ENCODE measurements at places on chromosomes 2 and 18.
A peak's percentile ranks its signal among the peaks of the same experiment; 100 is the strongest.

- DNase-seq: no peak
These were observed 16.2 kb downstream of the SAG start for GRCh38 chr2:233323851-233324250.

GRCh38 chr2:33363325-33364298 is 112.8 kb upstream of the RASGRP3 start:
- no peak for DNase-seq

DNA sequence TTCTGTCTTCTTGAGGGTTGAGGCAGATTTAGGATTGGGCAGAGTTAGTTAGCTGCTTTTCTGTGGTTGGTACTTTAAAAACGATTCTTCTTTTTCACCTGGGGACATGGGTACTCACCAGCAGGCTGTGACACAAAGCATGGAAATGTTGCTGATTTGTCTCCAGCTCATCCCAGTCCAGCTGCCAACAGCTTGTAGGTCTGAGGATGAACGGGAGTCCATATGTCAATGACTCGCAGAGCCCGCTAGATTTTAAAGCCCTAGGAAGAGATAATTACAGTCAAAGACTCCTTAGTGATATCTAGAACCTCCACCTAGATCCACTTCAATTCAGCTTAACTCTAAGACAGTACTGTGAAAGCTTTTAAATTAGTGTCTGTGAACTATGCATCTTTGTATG is 20.8 kb downstream of the DOK1 start:
- DNase-seq: no peak

- no peak for DNase-seq
These were observed 1094.7 kb upstream of the GYPC start for GRCh38 chr2:125561302-125561701.

DNA sequence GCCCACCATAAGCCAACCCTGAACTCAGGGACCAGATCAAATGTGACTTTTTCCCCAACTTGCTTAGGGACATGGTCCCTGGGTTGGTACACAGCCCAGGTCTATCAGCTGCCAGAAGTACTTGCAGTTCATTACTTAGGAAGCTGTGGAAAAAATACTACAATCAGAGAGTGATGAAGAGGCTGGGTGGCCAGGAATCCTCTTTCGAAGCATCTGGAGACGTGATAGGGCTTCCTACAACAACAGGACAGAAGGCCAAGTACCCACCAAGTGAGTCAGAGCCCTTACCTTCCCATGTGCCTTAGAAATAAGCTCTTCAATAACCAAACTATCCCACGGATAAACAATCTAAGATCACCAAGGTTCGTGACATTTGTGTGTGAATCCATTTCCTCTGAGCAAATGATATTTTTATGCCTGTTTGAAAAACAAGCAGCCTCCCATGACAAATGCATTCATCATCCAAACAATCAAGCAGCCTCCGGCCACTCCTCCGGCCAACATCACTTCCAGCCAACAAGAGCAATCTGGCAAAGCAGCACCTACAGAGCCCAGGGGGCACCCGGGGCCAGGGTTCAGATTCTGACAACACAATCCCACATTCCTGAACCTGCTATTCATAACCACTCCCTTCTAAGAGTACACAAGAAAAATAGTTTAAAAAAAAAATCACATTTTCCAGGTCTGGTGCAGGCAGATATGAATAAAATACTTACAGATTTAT is 26.4 kb downstream of the TBC1D8 start:
- DNase-seq: no peak

DNA sequence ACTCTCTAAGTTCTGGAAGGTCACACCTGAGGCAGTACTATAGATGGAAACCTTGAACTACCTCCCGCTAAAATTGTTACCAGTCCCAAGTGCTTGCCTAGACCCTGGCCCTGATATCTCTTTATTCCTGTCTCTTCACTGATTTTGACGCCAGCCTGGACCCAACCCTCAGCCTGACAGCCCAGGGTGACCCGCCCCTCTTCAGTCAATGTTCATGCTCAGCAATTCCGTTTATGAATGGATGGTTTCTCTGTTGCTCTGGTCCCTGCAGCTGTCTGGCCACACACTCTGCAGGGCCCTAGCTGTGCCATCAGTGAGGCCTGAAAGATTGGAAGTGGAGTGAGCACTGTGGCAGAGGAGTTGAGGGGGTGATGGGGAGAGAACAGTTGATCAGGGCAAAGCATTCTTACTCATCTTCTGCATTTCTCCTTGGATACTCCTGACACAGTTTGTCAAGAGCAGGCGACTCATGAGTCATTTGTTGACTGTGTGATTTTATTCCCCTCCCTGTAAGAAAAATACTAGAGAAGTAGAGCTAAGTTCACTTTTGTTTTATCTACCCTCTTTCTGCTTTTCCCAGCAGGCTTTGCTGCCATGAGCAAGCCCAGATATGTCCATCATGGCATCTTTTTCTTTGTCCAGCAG is 46.0 kb downstream of the NPAS2 start:
- no peak for DNase-seq

DNA sequence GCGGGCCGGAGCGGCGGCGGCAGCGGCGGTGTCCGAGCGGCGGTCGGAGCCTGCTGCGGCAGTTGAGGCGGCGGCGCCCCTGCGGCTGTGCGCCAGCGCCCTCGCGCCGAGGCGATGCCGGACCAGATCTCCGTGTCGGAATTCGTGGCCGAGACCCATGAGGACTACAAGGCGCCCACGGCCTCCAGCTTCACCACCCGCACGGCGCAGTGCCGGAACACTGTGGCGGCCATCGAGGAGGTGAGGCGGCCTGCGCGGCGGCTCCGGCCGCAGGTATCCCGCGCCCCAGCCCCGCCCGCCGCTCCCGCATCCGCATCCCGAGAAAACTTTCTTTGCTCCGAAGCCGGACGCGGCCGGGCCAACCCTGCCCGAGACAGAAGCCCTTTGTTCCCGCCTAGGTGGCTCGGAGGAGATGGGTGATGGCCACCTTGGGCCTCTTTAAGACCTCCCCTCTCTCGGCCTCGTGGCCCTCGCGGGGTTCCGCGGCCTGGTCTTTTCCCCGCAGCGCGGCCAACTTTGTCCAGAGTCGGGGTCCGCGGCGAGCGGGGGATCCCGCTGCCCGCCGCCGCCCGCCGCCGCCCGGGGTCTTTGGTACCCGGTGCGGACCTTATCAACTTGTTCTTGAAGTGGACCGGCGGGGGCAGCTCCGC is 504 bp downstream of the ASAP2 start:
- peak; percentile 17 for DNase-seq

DNA sequence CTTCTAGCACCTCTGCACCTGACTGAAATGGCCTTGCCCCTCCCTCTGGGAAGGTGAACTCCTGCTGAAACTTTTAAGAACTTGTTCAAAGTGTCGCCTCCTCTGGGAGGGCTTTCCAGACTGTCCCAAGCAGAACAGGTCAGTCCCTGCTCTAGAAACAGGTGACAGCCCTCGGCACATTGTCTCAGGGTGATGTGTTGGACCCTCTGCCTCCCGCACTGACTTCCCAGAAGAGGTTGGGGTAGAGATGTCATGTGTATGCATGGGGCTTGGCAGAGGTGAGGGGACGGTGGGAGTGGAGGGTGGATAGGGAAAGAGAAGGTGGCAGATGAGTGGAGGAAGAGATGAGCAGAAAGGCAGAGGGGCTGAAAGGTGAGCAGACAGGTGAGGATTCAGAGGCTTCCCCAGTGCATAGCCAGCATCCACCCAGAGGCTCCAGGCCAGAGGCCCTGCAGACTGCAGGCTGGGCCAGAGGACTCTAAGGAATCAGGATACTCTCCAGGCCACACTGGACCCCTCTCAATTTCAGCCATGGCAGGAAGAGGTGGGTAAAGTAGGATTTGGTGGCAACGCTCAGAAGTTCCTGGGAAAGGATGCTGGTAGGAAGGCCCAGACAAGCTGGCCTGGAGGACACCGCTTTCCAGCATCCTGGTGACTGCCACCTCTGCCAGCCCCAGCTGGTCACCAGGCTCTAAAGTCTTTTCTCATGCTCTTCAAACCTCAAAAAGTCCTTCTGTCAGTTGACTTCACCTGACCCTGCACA is 24.8 kb upstream of the TNS1 start:
- DNase-seq: no peak

DNA sequence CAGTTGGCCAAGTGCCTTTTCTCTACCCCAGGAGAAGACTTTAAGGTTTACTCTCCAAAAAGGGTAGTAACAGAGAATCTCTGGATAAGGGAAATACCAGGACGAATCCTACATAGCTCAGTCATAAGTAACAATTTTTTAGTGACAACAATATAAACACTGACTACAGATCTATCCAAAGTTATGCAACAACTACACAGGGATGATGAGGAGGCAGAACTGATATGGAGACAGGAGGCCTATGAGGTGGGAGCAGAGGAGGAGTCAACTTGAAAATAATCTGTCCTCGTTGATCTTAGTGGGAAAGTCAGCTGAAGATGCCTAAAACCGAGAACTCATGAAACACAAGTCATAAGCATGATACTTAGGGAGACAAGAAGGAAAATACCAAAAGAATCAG is 40.2 kb downstream of the SLC35F5 start:
- no peak for DNase-seq

- no peak for DNase-seq
These were observed 301.6 kb upstream of the GULP1 start for GRCh38 chr2:187989925-187990623.

DNA sequence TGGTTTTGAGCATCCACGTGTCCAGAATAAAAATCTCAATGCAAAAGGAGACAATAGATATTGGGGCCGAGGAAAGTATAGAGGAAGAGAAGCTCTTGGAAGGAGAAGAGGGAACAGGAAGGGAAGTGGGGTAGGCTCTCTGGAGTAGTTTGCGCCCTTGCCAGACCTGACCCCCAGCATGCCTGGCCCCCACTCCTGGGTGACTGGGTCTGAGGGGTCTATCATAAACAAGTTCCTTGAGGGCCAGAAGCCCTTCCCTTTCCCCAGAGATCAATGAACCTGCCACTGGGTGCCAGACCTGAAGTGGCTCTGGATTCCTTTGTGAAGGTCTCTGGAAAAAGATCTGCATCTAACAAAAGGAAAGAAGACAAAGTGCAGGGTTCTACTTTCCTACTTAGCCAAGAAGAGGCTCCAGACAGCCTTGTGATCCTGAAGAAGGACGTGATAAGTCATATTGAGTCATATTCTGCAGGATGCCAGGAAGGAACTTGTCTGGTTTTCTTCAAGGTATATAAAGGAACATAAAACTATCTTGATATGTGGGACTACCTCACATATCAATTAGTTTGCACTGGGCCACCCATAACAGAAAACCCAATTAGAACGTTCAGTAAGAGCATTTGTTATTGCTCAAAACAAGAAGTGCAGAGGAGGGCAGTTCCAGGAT is 18.7 kb upstream of the ATOH8 start:
- DNase-seq: no peak

GRCh38 chr2:220041447-220041846 is 414.0 kb downstream of the SLC4A3 start:
- no peak for DNase-seq

DNA sequence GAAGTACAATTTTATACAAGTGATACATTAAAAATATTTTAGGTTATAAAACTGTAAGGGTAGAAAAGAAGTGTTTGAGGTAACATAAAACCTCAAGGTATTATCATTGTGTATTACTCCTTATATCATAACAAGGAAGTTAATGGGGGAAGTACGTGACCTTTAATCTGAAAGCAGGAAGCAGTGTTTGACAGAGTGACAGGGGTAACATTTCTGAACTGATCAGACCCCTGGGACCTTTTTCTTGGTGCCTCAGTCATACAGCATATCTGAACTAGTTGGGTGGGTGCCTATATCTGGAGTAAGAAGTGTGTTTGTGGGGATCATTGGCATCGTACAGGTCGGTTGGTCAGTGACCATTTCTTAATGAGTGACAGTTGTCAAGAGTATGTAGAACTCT is 43.0 kb downstream of the MALT1 start:
- no peak for DNase-seq

GRCh38 chr2:221572821-221573429 is 821 bp upstream of the EPHA4 start:
- peak; percentile 41 for DNase-seq

DNA sequence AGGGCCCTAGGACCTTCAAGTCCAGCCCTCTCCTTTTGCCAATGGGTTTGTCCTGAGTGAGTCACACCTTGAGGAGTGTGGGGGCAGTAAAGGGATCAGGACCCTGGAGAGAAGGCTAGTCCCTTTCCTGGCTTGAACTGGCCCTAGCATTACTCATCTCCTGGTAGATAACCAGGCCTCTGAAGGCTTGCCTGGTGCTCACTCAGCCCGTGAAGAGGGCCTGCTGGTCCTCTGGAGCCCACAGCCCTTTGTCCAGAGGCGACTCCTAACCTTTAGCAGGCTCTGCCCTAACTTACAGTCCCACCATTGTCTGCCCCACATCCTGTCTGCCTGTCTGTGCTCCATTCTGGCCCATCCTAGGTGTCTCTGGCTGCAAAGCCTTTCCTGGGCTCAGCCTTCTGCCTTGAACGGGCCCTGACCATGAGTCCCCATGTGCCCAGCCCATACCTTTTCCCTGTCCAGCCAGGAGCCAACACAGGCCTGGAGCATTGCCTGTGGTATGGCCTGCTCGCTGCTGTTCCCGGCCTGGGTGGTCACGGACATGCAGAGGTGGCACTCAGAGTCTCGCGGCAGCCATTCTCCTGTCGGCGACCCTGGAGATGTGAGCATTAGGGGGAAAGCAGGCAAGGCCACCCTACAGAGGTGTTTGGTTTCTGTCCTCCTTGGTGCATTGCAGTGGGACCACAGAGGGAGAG is 5.0 kb downstream of the SFTPB start:
- no peak for DNase-seq

- no peak for DNase-seq
These were observed 19.5 kb downstream of the MYO1B start for GRCh38 chr2:191264647-191265081.

DNA sequence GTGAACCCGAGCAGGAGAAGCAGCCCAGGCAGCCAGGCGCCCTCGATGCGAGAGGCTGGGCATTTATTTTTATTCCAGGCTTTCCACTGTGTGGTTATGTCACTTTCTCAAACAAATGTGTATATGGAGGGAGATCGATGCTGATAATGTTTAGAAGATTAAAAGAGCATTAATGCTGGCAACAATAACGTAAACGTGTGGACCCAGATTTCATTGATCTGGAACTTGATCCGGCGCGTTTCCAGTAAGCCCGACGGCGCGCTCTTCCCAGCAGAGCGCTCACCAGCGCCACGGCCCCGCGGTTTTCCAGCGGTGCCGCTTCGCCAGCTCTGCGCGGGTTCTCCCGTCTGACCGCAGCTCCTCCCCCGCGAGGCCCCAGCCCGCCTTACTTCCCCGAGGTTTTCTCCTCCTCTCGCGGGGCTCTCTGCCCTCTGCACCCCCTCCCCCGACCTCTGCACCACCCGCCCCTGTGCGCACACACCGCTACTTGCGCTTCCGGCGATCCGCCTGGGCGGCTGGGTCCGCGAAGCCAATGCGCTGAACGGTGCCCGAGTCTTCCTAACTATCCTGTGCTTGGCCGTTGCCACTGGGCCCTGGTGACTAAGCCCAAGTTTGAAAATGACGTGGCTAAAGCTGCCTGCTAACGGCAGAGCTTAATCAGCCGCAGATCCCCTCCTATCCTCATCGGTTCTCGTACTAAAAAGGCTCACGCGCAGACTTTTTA is 6.1 kb downstream of the ONECUT2 start:
- no peak for DNase-seq

GRCh38 chr2:198788676-198789075 is 669.1 kb downstream of the SATB2 start:
- DNase-seq: no peak

GRCh38 chr2:15935675-15936074 is 4.7 kb upstream of the MYCN start:
- no peak for DNase-seq
